Left renal pelvis (tissue), 4 donors: ENCODE measurements at places on chromosomes 5 and 9. TPM values are rescaled to one million over a fixed set of nuclear protein-coding genes. Genes with fewer than 3 reads are reported as not detected.

DNA sequence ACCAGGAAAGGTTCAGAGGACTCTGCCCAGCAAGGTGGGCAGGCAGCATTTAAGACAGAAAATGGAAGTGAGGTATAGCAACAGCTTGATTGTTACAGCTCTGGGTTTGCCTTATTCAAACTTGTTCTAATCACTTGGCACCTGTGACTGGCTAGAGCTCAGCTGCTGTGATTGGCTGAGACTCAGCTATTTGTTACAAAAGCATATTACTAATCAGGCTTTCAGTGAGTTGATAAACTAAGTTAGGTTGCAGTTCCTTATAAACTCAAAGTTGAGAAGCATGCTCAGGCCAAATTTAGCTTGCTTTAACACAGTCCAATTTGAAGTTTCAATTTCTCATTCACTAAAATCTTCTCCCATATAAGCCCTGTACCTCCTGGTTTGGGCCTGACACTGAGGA lies 56.3 kb downstream of the GDA start:
- DNase-seq: no peak

- DNase-seq: no peak
These were observed 232.2 kb downstream of the SYK start for GRCh38 chr9:91033797-91034196.

DNA sequence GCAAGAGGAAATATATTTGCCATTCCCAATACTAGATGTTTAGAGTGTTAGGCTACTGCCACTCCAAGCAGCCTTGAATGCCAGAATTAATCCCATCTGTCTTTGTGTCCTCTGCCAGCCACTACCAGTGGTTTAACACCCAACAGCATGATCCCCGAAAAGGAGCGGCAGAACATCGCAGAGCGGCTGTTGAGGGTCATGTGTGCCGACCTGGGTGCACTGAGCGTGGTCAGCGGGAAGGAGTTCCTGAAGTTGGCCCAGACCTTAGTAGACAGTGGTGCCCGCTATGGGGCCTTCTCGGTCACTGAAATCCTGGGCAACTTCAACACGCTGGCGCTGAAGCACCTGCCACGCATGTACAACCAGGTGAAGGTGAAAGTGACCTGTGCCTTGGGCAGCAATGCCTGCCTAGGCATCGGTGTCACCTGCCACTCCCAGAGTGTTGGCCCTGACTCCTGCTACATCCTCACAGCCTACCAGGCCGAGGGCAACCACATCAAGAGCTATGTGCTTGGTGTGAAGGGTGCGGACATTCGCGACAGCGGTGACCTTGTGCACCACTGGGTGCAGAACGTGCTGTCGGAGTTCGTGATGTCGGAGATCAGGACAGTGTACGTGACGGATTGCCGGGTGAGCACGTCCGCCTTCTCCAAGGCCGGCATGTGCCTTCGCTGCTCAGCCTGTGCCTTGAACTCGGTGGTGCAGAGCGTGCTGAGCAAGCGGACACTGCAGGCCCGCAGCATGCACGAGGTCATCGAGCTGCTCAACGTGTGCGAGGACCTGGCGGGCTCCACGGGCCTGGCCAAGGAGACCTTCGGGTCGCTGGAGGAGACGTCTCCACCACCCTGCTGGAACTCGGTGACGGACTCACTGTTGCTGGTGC lies 29.3 kb downstream of the AMBP start:
- no peak for DNase-seq

DNA sequence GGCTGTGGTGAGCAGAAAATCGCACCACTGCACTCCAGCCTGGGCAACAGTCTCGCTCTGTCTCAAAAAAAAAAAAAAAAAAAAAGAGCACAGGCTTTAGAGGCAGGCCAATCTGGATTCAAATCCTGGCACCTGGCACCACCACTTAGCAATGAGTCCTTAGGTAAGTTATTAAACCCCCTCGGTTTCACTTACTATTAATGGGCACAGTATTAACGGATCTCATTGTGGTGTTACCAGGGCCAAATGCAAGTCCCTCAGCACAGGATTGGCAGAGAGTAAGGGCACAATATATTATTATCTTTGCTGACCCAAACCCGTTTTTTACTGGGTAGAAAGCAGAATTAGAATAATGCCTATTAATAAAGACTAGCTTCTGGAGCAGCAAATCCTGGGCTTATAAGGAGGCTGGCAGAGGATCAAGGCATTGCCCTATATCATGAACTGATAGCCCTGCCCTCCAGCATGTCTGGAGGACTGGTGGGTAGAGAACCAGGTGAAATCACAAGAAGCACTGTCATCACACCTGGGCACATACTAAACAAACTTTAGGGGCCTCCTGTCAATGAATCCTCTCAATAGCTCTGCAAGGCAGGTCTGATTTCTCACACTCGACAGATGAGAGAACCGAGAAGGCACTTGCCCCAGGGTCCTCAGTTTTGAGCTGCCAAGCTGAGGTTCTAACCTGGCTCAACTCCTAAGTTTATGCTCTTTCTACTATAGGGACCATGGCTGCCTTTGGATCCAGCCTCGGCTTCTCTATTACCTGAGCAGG lies 17.7 kb downstream of the PCDHGC5 start:
- DNase-seq: no peak

- peak; percentile 86 for DNase-seq
These were observed 1.0 kb upstream of the DAB2IP start for GRCh38 chr9:121650217-121651007.

- no peak for DNase-seq
These were observed 58.1 kb downstream of the CDO1 start for GRCh38 chr5:115758356-115758755.

- no peak for DNase-seq
These were observed 192.6 kb downstream of the ESM1 start for GRCh38 chr5:54792611-54793404.

GRCh38 chr9:94783102-94783682 lies 56.7 kb downstream of the AOPEP start:
- peak; percentile 54 for DNase-seq

DNA sequence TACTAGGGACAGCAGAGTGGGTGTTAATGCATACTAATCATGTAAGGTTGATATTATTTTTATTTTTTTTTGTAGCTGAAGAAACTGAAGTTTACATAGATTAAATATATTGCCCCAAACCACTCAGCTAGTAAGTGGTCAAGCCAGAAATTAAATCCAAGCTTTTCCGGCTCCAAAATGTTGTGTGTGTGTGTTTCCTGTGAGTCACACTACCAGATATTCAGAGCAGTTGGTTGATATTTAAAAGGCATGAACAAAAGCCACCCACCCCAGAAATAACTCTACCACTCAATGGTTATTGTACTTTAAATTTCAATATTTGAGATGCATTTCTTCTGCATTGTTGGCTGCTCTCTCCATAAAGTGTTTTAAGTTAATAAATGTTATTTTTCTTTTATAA lies 29.5 kb downstream of the KCNN2 start:
- no peak for DNase-seq

DNA sequence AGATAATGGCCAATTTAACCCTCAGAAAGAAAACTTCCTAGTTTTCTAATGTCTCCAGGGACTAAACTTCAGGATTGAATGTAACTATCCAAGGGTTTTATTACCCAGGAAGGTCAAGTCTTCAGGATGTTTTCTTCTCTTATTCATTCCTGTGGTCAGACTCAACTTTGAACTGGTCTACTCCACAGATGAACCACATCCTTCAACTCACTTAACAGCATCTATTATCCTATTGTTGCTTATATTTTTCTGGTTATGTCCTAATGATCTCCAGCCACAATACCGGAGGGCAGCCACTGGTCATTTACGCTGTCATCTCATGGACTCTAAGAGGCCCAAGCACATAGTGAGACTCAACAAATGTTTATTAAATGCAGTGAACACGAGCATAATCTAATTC lies 47.2 kb upstream of the LIFR start:
- DNase-seq: no peak

DNA sequence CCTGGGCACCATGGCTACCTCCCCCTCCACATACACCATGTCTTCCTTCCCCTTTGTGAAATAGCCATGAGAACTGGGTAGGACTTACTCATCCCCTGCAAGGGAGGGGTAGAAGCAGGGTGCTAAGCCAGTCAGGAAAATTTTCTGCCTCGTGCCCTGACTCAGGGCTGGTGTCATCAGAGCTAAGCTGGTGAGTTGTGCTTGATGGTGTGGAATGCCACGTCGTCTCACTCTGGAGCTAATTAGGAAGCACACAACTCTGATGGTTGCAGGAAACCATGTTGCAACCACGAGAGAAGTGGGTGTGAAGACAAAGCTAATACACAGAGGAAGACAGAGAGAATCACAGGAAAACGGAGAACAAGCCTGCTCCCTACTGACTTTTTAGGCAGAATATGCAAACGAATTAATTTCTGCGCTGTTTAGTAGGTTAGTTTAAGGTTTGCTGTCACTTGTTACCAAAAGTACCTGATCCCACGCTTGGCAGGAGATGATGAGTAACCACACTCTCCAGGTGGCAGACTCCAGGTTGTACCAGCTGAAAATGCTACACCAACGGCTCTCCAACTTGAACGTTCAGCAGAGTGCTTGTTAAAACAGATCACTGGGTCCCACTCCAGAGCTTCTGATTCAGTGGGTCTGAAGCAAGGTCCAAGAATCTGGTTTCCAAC lies 54.5 kb downstream of the STK10 start:
- no peak for DNase-seq

DNA sequence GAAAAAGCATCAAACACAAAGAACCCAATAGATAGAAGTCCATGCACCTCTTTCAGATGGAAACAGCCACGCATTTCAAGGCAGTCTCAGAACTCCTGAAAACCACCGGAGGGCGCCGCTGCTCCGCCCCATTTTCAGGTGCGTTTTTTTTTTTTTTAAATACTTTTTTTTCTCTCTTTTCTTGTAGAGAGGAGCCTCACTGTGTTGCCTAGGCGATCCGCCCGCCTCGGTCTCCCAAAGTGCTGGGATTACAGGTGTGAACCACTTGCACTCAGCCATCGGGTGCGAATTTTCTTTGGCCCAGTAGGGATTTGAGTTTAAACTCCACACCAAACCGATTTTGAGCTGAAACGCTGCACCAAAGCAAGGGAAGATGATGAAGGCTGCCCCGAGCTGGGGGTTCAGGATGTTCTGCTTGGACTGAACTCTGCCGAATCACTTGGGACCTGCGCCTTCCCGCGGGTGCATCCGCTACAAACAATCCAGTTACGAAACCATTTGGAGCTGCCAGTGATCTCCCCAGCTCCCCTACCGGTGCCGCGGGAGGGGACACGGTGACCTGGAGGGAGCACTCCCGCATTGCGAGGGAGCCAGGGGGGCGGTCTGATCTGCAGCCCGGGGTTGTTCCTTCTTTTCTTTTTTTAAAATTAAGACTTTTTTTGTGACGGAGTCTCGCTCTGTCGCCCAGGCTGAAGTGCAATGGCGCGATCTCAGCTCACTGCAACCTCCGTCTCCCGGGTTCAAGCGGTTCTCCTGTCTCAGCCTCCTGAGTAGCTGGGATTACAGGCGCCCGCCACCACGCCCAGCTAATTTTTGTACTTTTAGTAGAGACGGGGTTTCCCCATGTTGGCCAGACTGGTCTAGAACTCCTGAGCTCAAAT lies 1.4 kb downstream of the PTGR1 start:
- DNase-seq: no peak

DNA sequence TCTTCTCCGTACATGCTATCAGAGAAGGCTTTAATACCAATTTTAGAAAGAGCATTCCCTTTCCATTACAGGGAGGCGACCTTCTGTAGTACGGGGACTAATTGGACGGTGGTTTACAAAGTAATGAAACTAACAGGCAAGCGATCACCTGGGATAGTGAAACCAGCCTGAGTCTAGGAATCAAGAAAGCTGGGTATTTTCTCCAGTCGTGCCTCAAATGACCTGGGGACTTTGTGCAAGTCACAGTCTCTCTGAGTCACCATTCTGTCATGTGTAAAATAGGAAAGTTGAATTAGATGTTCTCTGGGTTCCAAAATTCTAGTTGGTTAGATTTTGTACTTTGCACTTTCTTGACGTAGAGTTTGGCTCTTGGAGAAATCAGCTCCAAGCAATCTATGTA lies 22.7 kb upstream of the SSBP2 start:
- no peak for DNase-seq

DNA sequence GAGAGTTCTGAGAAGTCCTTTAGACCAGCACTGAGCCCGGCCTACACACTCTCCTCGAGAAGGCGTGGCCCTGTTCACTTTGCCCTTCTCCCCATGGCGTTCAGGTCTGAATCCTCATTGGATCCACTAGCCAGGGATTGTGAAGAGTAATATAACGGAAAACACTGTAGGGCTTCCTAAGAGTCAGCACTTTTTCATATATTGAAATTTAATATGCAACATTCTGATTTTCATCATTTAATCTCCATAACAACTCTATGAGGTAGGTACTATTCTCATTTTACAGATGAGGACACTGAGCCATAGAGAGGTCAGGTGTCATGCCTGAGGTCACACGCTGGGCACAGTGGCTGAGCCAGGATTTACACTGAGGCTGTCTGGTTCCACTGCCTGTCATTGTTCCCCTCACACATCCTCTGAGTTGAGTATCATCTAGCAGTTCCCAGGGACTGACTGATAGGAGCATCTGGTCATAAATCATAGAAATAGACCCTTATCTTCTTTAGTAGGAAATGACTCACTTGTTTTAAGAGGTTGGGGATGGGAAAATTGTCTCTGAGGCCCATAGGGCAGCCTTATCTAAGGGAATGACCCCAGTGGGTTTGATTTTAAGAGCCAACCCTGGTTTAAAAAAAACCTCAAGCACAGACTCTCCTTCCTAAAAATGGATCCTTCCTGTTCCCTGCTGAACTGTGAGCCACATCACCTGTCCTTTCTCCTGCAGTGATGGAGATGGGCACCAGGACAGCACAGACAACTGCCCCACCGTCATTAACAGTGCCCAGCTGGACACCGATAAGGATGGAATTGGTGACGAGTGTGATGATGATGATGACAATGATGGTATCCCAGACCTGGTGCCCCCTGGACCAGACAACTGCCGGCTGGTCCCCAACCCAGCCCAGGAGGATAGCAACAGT lies 41.2 kb downstream of the THBS4 start:
- no peak for DNase-seq

GRCh38 chr5:58794875-58795274 lies 212.0 kb downstream of the RAB3C start:
- DNase-seq: no peak

TMEM232 gene
- polyA plus RNA-seq: 7.2 TPM

ROPN1L gene
- polyA plus RNA-seq: 0.82 TPM

IL11RA gene
- polyA plus RNA-seq: 63.1 TPM

PLAC8L1 gene
- polyA plus RNA-seq: 0.66 TPM

EQTN gene
- not detected for polyA plus RNA-seq

ALDH1B1 gene
- 33.9 TPM for polyA plus RNA-seq

SH3TC2 gene
- polyA plus RNA-seq: 0.85 TPM

SPATA31C1 gene
- polyA plus RNA-seq: 0.41 TPM

PCDHA10 gene
- polyA plus RNA-seq: 0.56 TPM
